Fibroblast of gingiva (primary cell): ENCODE measurements at places on chromosomes 5 and 9.
A peak's percentile ranks its signal among the peaks of the same experiment; 100 is the strongest.

GRCh38 chr9:81560851-81561732, 128.3 kb downstream of the TLE1 start:
- no peak for DNase-seq

DNA sequence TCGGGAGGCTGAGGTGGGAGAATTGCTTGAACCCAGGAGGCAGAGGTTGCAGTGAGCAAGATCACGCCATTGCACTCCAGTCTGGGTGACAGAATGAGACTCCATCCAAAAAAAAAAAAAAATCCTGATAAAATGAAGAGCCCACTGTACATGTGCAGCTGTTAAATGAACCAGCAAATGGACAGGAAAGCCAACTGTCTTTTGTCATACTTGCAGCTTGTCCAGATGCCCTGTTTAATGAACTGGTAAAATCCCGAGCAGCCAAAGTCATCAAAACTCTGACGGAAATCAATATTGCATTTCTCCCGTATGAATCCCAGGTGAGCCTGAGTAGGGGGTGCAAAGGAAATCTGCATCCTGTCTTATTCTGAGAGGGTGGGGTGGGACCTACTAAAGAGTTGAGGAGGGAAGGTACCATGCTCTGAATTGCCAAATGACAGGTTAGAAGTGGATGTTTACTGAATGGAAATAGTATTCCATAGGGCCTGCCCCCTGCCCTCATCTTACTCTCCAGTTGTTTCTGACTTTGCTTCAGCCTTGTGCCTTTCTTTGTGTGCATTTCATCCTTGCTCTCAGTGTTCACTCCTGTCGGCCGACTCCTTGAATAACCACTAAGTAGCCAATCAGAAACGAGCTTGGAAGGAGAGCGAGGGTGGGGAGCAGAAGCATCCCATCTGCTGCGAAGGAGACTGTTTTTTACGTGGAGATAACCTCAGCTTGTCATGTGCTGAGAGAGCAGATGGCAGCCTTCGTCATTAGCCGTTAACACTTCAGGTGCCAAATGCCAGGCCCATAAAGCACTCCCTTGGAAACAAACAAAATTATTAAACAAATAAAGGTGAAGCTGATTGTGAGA, 45.7 kb upstream of the CFAP157 start:
- DNase-seq = no peak

GRCh38 chr5:157471709-157472108, 11.7 kb downstream of the NIPAL4 start:
- DNase-seq = peak; percentile 11

DNA sequence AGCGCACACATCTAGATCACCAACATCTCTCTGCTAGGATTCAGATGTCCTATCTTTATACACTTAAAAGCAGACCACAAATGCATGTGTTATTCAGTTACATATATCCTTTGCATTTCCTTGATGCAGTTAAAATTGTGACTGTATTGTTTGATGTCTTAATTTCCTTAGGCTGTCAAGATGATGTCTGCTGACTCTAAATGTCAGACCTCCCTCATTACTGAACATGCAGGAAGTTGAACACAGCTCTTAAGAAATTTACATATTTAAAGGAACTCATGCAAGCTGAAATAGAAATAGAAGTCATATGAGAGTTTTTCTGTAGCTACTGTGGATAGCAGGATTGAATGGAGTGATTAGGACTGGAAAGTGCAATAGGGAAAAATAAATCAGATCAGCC, 336.5 kb upstream of the SEMA6A start:
- no peak for DNase-seq

DNA sequence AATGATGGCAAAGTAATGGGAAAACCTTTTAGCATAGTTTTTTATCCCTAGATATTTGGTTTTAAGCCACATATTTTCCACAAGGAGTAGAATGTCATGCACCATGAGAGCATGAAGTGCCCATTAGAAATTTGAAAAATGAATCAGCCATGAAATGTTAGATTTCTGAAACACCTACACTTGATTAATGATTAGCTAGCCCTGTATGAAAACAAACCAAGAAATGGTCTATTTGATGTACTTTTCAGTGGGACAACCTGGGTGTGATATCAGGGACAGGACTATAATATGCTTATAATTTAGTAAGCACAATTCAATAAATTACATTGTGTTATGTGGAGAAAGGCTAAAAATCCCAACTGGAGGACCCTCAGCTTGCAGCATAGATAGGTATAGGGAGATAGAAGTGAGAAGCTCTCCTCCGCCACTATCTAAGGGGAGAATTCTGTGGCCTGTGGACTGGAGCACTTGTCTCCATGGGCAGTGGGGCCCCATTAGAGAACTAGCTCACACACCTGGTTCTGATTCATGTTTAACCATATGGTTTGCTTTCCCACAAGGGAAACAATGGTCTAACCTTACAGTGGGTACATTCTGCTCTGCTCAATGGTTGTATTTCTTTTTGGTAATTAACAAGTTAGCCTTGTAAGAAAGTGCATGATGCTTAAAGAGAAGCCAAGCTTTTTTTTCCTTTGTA, 35.2 kb downstream of the NUP214 start:
- DNase-seq = no peak

DNA sequence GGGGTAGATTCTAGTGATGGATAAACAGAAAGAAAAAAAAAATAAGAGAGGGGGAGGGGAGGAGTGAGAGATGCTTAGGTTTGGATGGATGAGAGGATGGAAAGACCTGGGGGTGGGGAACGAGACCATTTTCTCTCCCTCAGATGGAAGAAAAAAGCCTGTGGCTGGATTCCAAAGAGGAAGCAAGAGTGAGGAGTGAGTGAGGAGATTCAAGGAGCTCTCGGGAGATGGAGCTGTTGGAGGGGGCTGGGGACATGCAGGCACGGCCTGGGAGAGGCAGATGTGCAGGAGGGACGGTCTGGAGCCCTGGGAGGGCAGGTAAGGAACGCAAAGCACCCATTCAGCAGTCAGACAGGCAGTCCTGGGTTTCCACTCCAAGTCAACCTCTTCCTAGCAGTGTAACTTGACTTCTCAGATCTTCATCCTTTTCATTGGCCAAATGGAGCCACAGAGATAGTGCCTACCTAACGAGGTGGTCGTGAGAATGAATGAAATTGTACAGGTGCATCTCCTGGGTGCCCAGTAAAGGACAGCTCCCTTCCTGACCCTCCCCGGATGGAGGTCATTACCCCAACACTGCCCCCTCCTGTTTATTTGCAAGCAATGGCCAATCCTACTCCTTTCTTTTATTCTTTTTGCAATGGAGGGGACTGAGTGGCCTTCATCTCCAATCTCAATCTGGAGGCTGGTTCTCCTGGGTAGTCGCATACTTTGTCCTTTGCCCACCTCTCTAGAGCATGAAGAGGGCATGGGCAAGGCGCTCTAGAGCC, 52.2 kb downstream of the PCDH1 start:
- no peak for DNase-seq

- no peak for DNase-seq
Measured at GRCh38 chr9:74803376-74804017, 84.2 kb downstream of the TRPM6 start.

DNA sequence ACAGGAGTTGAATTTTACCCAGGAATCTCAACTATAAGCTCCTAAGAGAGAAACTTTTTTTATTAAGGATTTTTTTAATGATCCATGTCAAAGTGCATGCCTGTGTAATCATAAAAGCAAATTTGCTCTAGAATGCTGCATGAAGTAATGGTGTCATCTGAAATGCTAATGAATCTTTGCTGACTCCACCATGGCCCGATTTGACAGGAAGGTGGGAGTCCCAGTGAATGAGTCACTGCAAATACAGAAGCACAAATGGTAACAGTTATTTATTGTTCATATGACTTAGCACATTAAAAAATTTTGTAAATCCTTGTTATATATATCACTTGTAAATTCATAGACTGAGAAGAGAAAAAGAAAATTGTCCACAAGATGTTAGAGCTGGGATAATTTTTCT, 341.3 kb downstream of the RASEF start:
- DNase-seq = no peak

- DNase-seq = no peak
Measured at GRCh38 chr5:146562461-146562860, 46.5 kb upstream of the GPR151 start.

- peak; percentile 44 for DNase-seq
Measured at GRCh38 chr9:112046181-112046580, 128.9 kb downstream of the SUSD1 start.

GRCh38 chr9:31304576-31304975, 1079.9 kb upstream of the ACO1 start:
- peak; percentile 5 for DNase-seq

DNA sequence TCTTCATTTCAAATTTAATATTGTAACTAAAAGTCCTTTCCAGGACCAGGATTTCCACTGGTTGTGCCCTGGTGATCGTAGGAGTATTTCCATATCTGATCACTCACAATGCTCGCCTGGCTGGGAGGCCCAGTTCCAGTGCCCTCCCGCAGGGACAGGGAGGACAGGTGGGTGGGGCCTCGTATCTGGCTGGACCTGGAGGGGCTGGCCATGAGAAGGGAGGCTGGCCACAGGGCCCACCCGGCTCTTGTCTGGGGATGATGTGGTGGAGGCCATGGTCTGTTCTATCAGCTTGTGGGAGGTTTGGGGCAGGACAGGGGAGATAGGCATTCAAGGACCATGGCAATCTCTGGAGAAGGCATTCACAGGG, 286.4 kb downstream of the GADD45G start:
- DNase-seq = no peak
